ENCODE measurements at places on chromosomes 11 and 22. TPM values are rescaled to one million over a fixed set of nuclear protein-coding genes. Genes with fewer than 3 reads are reported as not detected.
A peak's percentile ranks its signal among the peaks of the same experiment; 100 is the strongest.

GRCh38 chr22:41870786-41871185 lies 37.9 kb downstream of the SREBF2 start:
- DNase-seq = no peak

DNA sequence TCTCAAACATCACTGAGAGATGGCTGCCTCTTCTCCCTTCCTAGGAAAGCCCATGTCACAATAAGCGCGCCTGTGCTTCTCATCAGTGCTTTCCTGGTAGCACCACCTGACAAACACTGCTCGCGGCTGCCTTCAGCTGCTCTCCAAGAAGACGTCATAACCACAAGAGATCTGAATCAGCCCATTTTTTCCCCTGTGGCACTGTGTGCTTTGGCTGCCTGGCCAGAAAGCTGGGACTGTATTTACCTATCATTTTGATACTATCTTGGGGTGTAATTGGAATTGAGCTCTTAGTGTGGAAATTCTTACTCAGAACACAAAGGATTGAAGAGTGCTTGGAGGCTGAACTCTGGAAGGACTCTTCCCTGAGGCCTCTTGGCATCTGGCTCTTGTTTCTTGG lies 50.3 kb upstream of the EHF start:
- peak; percentile 88 for DNase-seq

DNA sequence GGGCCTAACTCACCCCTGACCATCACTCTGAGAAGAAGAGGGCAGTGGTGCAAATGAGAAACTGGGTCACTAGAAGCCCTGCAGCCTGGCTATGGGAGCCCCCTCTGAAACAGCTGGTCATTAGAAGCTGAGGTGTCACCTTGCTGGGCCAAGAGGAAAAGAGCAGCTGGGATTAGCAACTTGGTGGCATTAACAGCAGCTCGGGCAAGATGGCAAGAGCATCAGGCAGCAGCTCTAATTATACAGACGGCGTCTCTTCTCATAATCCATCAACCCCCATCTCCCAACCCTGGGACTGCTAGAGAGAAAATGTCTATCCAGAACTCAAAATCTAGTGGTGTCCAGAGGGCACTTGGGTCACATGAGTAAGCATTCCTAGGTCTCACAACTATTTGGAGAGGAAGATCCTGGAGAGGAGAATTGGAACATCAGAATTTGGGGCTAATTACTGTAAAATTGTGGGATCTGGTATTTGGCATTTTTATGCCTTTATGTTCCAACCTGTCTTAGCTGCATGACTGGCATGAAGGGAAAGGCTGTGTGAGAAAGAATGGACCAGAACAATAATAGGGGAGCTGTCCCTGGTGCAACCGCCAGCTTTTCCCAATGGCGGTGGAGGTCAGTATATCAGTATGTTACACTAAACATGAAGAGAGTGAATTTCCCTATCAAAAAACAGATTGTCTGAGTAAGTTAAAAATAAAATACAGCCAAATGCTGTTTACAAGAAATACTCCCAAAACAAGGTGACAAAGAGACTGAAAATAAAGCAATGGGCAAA lies 7.6 kb upstream of the LMO1 start:
- no peak for DNase-seq

The C11orf42 gene
- total RNA-seq = not detected

GRCh38 chr11:129894278-129895125 lies 876 bp downstream of the NFRKB start:
- no peak for DNase-seq

The XKR3 gene
- total RNA-seq = 0.74 TPM

The FADS1 gene
- 38.7 TPM for total RNA-seq

GRCh38 chr11:124643605-124644425 lies 21.2 kb downstream of the TBRG1 start:
- no peak for DNase-seq

The PRSS23 gene
- 167 TPM for total RNA-seq

The OR8G1 gene
- total RNA-seq = not detected

- DNase-seq = no peak
Observed at GRCh38 chr11:101292661-101293240, 163.1 kb upstream of the PGR start.

DNA sequence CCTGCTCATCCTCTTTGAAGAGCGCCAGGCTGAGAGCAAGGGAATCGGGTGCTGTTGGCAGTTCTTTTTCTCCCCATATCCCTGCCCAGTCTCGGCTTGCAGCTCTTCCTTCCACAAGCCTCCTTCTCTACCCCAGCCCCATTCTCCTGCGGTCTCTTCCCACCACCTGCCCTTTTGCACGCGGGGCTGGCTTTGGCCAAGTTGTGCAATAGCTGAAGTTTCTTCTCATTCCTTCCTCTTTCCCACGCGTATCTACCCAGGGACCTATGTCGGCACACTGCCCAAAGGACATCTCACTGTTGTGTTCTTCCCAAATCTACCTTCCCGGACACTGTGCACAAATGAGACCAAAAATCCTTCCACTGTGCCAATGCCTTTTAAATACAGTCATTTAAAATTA lies 22.3 kb upstream of the HTR3A start:
- no peak for DNase-seq

The TTC12 gene
- total RNA-seq = 21.6 TPM

- DNase-seq = peak; percentile 86
Observed at GRCh38 chr11:69670158-69670845, 4.9 kb downstream of the LTO1 start.

DNA sequence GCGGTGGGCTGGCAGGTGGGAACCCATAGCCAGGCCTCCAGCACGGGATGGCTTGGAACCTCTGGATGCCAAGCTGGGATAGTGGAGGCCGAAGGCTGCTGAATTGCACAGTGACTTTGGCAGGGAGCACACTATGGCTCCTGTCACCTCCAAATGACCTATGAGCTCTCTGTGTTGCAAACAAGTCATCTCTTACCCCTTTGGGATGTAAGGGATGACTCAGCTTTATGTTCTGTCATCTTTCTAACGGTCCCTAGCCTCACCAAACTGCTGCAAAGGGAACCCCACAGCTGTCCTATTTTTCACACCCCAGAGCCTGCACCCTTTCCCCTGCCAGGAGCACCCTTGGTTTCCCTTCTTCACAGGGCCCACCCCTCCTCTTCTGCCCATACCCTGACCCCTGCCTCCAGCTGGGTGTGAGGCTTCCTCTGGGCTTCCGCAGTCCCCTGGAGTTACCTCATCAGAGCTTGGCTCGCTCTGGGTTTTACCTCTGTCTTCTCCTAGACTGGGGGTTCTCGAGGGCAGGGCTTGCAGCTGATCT lies 2.7 kb upstream of the SCUBE1 start:
- no peak for DNase-seq

DNA sequence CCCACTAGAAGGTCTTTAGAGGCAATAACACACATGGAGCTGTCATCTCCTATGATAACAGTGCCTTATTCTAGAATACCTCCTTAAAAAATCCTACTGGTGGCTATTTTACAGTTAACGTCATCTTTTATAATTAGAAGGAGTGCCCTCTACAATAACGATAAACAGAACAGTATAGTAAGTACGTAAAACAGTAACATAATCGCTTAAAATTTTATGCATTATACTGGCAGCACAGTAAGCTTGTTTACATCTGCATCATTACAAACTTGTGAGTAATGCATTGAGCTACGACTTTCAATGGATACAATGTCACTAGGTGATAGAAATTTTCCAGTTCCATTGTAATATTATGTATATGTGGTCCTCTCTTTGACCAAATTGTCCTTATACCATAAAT lies 24.3 kb upstream of the OR8D2 start:
- DNase-seq = no peak

- no peak for DNase-seq
Observed at GRCh38 chr11:2655016-2655719, 44.6 kb downstream of the KCNQ1OT1 start.

DNA sequence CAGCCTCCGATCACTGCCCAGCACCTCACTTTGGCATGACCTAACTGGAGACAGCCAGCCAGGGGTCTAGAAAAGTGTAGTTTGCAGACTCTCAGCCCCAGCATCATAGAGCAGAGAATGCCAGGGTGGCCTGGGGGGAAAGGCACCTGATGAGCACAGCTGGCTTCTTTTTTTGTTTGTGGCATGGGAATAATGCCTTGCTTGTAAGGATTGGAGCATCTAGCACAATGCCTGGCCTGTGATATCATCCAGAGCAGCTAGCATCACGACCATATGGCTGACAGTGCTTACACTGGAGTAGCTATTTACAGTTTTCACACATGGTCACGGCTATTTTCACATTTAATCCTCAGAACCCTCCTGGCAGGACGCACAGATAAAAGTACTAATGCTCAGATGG lies 594.8 kb upstream of the B3GAT1 start:
- DNase-seq = no peak

- DNase-seq = peak; percentile 58
Observed at GRCh38 chr11:12377824-12378593, 638 bp downstream of the PARVA start.

GRCh38 chr11:86551288-86552092 lies 120.9 kb downstream of the ME3 start:
- peak; percentile 48 for DNase-seq

- no peak for DNase-seq
Observed at GRCh38 chr11:74288161-74288560, 23.3 kb downstream of the P4HA3 start.

GRCh38 chr11:85766721-85767161 lies 44.2 kb downstream of the SYTL2 start:
- no peak for DNase-seq

DNA sequence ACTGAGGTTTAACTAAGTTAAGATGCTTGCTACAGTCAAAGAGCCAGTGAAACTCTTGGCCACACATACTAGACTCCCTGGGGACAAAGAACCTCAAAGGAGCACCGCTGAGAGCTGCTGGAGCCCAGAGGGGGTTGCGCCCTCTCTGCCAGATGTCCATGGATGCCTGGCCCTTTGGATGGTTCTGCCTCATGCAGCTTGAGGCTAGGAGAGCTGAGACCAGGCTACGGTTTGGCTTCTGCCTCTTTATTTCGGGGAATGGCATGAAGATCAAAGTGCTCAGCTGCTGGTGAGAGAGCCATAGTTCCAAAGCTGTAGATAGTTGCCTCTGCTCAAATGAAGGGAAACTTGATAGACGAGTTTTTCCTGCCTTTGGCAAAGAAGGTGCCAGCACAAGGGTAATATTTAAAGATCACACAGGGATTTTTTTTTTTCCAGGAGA lies 43.0 kb downstream of the RASSF10 start:
- DNase-seq = peak; percentile 75

- peak; percentile 82 for DNase-seq
Observed at GRCh38 chr22:39522567-39523300, 2.4 kb downstream of the ATF4 start.

DNA sequence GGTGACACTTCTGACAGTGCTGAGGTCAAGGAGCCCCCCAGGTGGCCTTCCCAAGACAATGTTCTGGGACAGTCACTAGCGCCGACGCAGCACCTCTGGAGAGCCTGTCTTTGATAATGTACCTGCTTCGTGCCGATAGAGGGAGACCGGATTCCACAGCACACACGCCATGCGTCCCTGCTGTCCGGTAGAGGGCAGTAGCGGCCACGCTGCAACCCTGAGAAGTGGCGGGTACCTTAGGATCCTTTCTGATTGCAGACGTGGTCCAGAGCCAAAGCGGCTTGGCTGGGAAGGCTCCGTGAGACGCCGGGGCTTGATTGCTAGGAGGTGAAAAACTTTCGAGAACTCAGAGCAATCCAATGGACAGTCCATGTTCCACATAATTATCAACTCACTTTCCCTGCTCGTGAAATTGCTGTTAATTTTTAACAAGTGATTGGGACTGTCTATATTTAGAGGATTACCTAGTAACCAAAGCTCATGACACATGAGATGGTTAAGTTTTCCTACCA lies 11.4 kb upstream of the BARX2 start:
- peak; percentile 89 for DNase-seq

DNA sequence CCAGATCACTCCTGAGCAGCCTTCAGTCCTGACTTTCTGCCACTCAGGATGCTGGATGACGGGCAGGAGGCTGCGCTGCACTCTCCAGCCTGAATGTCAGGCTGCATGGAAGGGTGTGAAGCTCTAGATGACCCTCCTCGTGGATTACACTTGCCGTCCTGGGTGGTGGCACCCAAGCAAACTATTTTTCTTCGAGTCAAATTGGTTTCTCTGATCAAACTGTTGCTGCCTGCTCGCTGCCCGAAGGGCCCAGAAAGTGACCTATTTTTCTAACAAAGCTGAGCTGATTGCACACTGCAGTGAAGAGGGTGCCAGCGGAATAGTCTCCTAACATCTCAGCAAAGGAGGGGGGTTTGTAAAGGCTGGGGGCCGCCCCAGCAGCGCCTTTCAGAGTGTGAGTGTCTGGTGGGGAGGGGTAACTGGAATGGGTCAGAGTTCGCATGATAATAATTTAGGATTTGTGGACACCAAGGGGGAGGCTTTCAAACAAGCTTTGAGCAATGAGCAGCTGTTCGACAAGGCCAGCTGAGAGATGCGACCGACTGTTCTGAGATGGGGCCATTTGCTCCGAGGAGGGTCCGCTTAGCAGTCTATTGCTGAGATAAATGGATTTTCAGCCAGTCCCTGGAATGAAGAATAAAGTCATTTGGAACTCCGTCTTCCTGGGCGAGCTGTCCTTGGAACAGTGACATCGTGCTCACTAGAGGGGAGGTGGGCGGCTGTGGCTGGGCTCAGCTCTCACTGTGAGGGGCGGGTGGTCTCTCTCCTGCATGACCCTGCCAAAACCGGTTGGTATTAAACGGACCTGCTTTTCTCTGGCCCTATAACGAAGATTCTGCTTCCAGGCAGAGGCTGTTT lies 537.6 kb downstream of the BRD1 start:
- no peak for DNase-seq

DNA sequence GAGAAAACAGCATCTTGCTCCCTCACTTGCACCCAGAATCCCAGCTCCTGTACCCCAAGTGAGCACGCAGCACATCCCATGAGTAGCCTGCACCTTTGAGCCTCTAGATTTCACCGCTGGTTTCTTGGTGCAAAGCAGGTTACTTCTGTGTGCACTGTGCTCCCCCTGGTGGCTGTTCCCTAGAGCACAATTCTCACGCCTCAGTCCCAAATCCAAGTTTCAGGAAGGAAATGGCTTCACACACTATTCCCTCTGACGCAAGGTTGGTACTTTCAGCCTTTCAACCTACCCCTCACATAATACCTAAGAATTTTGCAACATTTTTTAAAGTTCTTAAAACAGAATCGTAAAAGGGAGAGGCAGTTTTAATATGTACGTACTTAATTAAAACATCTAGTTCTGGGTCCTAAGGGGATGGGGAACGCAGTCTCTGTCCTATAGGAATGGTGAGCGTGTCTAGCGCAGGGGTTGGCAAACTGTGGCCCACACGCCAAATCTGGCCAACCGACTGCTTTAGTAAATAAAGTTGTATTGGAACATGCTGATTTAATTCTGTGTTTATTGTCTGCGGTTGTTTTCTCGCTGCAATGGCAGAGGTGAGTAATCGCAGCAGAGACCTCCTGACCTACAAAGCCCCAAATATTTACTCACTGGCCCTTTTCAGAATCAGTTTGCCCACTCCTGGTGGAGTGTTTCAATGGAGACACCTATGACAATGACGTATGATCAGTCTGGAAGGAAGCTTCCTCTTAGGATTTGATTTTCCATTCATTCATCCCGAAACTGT lies 27.5 kb downstream of the DHCR7 start:
- DNase-seq = peak; percentile 26

The CHCHD10 gene
- total RNA-seq = 59.3 TPM
